ENCODE measurements at places on chromosomes 3 and 15.

- no peak for DNase-seq
Measured at GRCh38 chr3:150081084-150081483, 110.4 kb upstream of the PFN2 start.

DNA sequence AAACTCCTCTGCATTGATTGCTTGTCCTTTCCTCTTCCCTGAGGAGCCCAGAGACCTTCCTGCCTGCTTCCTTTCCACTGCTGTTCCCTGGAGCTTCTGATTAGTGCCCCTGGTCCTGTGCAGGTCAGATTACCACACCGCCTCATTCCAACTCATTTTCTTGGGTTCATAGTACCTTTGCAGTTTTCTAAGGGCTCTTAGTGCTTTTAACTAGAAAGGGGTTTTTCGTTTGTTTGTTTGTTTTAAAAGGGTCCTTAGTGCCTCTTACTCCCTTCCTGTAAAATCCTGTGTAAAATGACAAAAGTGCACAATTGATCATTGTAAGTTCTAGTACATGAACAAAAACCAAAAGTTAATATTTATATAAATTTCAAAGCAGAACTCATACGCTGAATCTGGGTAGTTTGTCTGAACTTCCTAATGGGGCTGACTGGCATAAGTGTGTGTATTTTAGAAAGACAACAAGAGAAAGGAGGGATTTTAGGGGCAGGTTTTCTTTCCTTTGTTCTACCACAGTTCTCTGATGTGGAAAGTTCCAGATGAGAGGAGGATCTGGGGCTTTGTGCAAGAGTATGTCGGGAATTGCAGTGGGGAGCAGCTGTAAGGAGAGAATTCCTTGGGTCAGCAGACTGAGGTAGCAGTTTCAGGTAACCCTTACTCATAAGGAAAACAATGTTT, 30.6 kb downstream of the SNRK start:
- no peak for DNase-seq

- DNase-seq: no peak
Measured at GRCh38 chr3:49296781-49297411, 19.9 kb upstream of the C3orf62 start.

GRCh38 chr15:57079931-57080620, 161.6 kb downstream of the TCF12 start:
- DNase-seq: no peak
